ENCODE measurements at places on chromosomes 7 and 10. TPM values are rescaled to one million over a fixed set of nuclear protein-coding genes. Genes with fewer than 3 reads are reported as not detected.

CYP3A4 gene
- total RNA-seq: not detected

GLI3 gene
- total RNA-seq: 0.24 TPM

ODAD2 gene
- total RNA-seq: 0.22 TPM

GRCh38 chr10:61812052-61812721 lies 89.3 kb upstream of the ARID5B start:
- no peak for DNase-seq

DNA sequence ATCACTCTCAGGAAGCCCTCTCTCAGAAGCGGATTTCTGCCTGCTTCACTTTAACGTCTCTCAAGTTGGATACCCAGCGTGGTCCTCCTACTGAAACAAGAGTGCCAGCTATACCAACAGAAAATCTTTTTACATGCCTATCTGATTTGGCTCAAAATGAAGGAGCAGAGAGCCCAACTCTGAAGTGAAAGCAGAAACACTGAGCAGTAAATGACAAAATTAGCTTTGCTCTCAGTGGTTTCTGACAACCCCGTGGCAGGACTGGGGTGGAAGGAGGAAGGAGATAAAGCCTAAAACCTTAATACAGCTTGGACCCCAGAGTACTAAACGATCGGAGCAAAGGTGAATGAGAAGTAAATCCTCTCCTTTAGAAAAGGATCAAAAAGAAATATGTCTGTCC lies 25.1 kb upstream of the GPR37 start:
- no peak for DNase-seq

- no peak for DNase-seq
These were observed 158.4 kb downstream of the PARD3 start for GRCh38 chr10:34656661-34657060.

- no peak for DNase-seq
These were observed 271.3 kb upstream of the CACNA2D1 start for GRCh38 chr7:82714883-82715282.

- DNase-seq: no peak
These were observed 41.2 kb downstream of the COL13A1 start for GRCh38 chr10:69842882-69843281.

- no peak for DNase-seq
These were observed 467.4 kb upstream of the SORCS1 start for GRCh38 chr10:107631876-107632275.

GRCh38 chr10:90125456-90126255 lies 424.3 kb downstream of the KIF20B start:
- no peak for DNase-seq

All from activated naive CD4-positive, alpha-beta T cell treated with anti-CD3 and anti-CD28 coated beads for 36 hours (primary cell).